ENCODE measurements at places on chromosomes 2 and 18. TPM values are rescaled to one million over a fixed set of nuclear protein-coding genes. Genes with fewer than 3 reads are reported as not detected.

DNA sequence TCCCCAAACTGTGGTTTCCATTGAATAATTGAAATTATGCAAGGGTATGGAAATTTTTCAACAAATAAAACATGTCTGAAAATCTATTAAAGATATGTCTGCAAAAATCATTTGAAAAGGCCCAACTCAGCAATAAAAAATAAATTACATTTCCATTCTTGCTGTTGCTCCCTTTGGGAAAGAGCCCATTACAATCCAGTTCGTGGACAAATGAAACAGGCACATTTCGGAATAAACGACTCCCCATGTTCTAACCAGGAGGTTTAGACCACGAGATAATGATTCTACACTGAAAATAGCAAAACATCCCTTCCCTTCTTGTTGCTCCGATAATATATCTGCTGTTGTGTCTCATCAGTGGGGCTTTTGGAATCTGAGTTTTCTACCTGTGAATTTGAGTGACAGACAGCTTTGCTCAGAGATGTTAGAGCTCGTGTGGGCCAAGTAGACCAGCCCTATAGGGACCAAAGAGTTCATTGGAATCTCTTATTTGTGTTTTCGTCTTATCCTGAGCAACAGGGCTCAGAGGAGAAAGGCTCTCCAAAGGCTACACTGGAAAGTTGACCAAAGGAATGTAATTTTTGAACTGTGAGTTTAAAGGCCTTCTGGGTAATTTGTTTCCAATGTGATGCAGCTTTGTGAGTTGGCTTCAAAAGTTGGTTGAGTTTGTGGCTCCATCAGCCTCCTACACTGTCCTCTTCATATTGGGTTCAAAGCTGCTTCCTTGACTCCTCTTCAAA, 119.5 kb downstream of the ACTR3 start:
- DNase-seq: no peak

DNA sequence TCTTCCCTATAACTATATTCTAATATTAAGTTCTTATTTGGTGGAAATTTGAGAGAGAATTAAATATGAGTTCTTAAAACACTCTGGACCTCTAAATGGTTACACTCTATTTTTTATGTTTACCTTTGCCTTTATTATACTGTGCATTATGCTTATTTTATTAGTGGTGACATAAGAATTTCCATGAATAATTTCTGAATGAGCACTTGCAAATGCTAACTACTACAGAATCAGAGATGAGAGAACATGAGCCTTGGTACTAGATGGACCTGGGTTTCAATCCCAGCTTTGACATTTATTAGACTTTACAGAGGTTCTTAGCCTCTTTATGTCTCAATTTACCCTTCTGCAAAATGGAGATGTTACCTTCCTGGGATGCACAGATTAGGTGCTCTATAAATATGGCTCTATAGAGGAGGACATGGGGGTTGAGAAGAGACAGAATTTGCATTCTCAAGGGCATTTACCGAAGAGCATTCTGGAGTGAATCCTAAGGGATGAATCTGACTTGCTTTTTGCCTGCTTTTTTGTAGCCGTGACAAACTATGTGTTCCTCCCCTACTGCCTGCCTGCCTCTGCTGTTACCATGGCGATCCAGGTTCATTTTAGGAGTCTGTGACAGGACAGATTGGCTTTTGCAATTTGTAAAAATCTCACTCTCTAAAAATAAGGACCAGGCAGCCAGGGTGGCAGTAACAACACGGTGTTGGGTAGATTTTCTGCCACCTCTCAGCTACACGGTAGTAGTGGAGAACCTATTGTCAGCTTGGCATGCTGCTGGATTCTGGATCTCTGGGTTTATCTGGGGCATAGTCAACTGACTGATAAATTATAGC, 20.7 kb upstream of the CNRIP1 start:
- no peak for DNase-seq

DNA sequence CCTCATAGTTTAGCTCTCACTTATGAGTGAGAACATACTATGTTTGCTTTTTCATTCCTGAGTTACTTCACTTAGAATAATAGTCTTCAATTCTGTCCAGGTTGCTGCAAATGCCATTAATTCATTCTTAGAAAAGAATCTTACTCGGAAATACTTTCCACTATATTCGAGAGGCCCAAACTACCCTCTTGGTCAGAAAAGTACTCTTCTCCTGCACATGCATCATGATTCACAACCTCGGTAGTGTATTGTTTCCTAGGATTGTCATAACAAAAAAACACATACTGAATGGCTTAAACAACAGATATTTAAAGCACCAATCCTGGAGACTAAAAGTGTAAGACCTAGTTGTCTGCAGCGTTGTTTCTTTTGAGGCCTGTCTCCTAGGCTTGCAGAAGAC, 364.0 kb upstream of the SLC14A2 start:
- DNase-seq: no peak

Gene FSIP2
- under 0.01 TPM for total RNA-seq

- no peak for DNase-seq
These were observed 299.0 kb downstream of the TRIB2 start for GRCh38 chr2:13015532-13016320.

DNA sequence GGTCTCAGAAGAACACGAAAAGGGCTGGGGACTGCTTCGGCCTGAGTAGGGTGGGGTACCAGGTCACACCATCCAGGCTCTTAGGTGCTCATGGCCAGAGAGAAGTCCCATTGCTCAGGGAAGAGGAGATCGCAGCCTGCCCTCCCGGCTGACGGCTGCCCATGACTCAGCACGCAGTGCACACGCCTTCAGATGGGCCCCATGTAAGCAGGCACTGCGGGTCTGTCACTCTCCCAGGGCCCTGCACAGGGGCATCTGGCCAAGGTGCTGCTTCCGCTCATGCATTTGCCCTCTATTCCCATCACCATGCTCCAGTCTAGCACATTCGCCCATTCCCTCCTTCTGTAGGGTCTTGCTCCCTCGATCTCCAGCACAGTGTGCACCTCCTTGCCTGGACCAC, 34.7 kb downstream of the SFXN5 start:
- no peak for DNase-seq

Gene BOLL
- not detected for total RNA-seq

DNA sequence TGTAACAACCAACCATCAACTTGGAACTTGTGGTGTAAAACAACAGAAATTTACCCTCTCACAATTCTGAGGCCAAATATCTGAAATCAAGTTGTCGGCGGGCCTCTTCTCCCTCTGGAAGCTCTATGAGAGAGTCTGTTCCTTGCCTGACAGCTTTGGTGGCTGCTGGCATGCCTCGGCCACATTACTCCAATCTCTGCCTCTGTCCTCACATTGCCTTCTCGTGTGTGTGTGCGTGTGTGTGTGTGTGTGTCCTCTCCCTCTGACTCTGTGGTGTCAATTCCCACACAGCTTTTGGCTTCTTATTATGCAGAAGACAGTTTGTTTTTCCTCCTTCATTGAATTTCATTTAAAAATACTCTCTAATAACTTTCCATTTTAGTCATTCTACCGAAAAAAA, 50.4 kb downstream of the ZDBF2 start:
- DNase-seq: no peak

GRCh38 chr2:16773080-16773713, 107.6 kb upstream of the CYRIA start:
- peak; percentile 42 for DNase-seq

DNA sequence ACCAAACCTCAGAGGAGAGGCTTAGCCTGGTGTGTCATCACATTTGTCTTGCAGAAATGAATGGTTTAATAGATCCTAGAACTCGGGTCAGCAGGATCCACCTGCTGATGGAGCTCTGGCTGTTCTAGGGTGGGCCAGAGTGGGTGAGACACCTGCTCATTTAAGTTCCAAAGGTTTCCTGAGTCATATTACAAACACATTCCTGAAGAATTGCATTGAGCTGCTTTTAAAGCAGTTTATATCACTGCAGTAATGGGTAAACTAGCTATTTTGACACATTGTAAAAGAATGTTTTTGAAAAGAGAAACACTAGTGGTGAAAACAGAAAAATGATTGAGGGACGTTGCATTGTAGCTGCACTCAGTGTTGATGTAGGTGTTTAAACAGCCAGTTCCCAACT, 175.3 kb upstream of the TCF4 start:
- DNase-seq: peak; percentile 85

DNA sequence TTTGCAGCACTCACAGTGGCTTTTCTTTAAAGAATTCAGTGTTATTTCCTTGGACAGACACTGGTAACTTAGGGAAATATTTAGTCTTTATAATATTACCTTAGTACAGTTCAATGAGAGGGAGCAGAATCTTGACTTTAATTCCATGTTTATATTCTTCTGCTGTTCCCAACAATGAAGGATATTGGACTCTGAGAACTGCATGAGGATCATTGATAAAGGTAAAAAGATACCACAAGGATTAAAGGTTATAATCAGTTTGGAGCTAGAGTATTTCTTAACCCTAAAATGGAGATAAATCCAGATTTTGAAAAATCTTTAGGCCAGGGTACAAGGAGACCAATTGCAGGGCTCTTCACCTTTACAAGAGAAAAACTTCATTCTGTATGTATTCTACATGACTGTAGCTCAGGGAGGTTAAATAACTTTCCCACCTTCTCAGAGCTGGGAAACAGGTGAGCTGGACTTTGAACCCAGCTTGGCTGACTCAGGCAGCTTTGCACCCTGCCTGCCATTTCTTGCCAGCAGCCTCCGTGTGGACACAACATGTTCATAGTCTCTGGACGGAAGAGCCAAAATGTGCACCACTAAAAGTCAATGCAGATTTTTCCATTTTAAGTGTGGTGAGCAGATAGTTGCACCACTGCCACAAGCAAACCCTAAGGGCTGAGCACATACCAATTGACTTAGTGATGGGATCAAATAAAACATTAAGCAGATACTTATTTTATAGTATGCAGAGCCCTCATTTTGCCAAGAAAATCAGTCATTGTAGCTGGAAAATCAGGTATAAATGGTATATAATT, 26.7 kb downstream of the UPP2 start:
- DNase-seq: no peak

GRCh38 chr2:144849612-144850011, 329.7 kb upstream of the ZEB2 start:
- DNase-seq: no peak

DNA sequence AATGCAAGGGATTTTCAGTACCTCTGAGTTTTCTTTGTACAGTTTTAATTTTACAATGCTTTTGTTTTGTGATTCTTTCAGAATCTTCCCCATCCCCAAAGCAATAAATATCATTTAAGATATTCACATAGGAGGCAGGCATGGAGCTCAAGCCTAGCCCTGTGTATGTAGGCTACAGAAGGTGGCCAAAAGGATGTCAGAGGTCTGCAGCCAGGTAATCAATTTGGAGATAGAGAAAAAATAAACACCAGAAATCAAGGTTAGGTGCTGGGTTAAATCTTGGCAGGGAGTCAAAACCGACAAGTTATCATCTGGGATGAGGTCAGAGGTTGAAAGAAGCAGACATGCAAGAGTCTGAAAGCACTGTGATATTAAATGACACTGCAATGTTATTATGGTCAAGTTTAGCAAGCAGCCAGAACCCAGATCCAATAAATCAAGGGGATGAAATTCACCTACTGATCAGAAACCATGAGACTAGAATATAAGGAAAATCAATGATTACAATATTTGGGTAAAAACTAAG, 45.1 kb upstream of the LRP1B start:
- no peak for DNase-seq

- no peak for DNase-seq
These were observed 356.1 kb upstream of the ETAA1 start for GRCh38 chr2:67041051-67041450.

Gene SH3RF3
- total RNA-seq: 3.4 TPM

DNA sequence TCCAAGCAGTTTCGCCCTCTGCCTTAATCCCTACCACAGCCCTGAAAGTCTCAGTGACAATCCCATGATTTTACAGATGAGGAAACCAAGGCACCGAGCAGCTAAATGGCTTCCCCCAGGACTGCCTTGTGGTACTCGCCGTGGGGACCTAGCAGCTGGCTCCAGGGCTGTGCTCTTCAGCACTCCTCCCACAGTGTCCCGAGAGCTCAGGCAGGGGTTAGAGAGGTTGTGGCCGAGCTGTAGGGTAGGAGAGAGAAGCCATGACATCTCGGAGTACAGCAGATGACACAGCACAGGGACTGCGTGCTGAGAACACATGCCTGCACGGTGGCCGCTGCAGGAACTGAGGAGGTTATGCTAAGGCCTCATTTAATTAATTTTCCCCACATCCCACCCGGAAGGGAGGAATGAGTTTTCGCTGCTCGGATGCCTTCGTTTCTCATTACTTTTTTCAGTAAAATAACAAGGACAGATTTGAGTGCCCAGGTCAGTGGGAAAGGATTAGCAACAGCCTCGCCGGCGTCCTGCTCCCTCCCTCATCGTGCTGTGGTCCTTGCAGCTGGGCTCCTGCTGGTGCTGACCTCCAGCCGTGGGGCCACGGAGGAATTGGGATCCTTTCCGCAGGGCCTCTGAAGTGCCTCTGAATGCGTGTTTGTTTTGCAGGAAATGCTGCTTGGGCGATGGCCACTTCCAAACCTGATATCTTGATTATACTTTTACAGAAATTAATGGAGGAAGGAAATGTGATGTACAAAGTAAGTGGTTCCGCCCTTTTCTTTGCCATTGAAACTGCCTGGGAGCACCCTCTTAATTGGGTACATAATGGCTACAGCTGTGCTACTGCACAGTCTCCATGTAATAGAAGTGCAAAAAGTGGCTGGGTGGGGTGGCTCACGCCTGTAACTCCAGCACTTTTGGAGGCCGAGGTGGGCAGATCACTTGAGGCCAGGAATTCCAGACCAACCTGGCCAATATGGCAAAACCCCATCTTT, 61.2 kb downstream of the WDSUB1 start:
- DNase-seq: no peak

GRCh38 chr18:9993521-9994025, 79.8 kb downstream of the VAPA start:
- no peak for DNase-seq

GRCh38 chr18:75884728-75885127, 457.2 kb upstream of the SMIM21 start:
- DNase-seq: no peak

Gene KCNG2
- total RNA-seq: not detected

DNA sequence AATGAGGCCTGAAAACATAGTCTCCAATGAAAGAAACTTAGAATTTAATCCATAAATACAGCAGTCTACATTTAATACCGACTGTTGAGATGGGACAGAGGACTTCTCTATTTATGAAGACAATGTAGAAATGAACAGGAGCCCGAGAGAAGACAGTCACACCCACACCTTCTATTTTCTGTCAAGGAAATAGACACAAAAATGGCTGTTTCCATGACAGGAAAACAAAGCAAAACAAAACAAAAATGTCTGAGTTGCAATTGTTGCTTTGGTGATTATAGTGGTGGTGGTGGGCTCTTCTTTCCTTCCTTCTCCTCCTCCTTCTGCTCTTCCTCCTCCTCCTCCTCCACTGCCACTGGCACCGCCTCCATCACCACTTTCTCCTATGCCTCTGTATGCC, 72.3 kb upstream of the CCDC68 start:
- DNase-seq: no peak

GRCh38 chr18:31398191-31398590, 21.6 kb downstream of the DSG4 start:
- DNase-seq: no peak

GRCh38 chr2:2743164-2743571, 412.1 kb upstream of the MYT1L start:
- peak; percentile 1 for DNase-seq

Gene RTTN
- total RNA-seq: 19.9 TPM

Gene DSG2
- 1.7 TPM for total RNA-seq

Gene ADD2
- total RNA-seq: not detected

Data from IMR-90 (cell line).